ENCODE measurements at places on chromosomes 7 and 10. TPM values are rescaled to one million over a fixed set of nuclear protein-coding genes. Genes with fewer than 3 reads are reported as not detected.
A peak's percentile ranks its signal among the peaks of the same experiment; 100 is the strongest.

Gene STAG3
- 1.3 TPM for total RNA-seq

Gene TMEM130
- total RNA-seq, result not detected

Gene HOXA10
- total RNA-seq, result 16.2 TPM

Gene TMEM273
- 2.1 TPM for total RNA-seq

Gene ANKRD22
- total RNA-seq, result not detected

Gene ZNF117
- 9.8 TPM for total RNA-seq

Gene CPN1
- not detected for total RNA-seq

Gene NACAD
- 4.8 TPM for total RNA-seq

GRCh38 chr10:111739125-111739873, 444.3 kb downstream of the GPAM start:
- no peak for DNase-seq

GRCh38 chr7:139946533-139946932, 116.2 kb downstream of the PARP12 start:
- DNase-seq, result no peak

DNA sequence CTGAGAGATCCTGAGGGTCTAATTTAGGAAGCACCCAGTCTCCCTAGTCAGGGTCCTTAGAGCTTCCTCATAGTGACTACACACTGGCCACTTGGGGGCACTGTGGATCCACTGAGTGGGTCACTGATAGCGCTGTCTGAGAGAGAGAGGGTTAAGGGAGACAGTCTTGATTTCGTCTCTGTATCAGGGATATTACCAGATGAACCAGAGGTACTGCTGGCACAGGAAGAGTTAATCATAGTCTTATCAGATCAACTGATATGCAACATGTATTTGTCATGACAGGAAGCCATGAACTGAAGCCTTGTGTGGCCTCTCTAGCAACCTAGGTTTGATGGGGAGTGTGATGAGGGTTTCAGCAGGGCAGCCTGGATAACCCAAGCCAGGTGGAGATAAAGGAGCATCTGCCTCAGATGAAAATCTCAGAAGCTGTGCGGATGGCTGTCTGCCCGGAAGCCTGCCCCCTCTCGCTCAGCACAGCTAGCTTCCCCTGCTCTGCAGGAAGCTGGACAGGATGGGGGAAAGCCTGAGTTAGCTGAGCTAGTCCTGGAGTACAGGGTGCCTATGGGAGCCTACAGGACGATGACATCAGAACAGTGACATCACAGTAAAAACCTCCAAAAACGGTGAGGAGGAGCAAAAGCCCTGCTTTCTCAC, 214.0 kb upstream of the PRSS1 start:
- peak; percentile 65 for DNase-seq

DNA sequence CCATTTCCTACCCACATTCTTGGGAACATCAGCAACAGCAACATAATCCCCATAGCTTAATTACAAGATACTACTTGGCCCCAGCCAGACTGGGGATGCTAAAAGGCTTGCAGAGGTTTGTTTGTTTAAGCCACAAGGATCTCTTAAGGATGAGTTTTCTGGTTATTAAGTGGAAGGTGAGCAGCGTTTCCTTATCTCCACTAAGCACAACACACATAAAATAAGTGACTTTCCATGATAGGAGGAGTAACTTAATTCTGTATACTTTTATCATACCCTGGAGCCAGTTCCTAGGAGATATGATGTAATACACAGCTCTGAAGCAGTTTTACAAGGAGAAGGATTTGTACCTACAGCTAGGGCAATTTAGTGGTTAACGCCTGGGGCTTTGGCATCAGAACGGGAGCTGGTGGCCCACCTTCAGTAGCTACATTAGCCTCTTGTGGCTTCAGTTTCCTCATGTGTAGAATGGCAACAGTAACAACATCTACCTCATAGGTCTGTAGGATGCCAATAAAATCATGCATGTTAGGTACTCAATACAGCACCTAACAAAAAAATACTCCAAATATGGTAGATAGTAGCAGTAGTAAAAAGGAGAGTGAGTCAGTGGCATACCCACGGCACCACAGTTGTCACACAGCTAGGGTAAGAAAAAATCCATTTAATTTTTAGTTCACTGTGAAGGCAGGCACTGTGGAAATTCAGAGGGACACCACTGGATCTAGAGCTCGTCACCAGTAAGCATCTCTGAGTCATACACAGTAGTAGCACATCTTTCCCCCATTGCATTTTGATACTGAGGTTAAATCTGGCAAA, 55.2 kb downstream of the DOCK4 start:
- DNase-seq, result peak; percentile 21

DNA sequence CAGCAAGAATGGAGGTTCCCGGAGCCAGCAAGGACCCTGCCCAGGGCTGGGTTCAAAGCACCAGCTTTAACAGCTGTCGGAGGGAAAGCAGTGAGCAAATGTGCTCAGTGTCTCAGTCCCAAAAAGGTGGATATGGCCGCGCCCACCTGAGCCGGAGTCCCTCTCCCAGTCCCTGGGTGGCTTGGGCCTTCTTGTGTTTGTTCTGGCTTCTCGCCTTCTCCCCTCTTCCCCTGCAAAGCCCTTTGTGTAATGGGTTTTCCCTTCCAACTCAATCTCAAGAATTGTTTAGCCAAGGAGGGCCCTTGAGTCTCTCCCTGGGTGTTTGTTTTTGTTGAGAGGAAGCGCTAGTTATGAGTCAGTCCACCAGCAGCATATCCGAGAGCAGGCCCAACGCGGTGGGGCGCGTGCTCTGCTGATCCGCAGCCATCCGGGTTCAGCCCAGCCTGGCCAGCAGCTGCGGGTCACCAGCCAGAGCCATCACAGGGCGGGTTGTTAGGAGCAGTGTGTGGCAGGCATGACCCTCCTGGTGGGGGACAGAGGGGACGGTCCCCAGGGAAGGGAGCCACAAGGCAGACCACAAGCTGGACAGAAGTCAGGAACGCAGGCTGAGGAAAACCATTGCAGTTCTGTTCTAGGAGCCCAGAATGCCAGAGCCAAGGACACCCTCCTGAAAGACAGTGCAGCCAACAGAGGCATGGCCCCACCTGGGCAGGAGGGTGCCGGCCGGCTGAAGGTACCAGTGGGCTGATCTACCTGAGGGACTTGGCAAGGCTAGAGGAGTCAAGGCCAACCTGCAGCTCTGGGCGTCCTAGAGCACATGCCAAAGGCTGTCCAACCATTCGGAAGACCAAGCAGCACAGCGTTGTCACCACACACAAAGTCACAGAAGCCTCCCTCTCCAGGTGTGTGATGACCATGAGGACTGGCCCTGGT, 21.3 kb downstream of the CALML3 start:
- DNase-seq, result peak; percentile 42

- DNase-seq, result peak; percentile 20
These were observed 9.3 kb upstream of the HUS1 start for GRCh38 chr7:47988496-47989386.

GRCh38 chr10:91797048-91797690, 1.1 kb upstream of the TNKS2 start:
- DNase-seq, result no peak

DNA sequence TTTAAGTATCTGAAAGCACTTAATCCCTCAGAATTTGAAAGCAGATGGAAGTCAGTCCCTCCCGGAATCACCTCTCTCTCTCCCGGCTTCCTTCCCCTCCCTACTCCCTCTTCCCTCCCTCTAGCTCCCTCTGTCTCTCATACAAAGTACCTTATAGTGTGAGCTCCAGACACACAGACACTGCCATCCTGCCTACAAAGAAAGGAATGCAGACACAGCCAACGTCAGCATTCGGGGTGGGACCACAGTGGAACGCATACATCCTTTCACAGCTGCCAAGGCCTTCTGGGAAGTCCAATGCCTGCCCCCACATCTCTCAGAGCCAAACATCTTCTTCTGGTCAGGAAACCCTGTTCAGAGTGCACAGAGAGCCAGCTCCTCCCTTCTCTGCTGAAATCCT, 9.3 kb downstream of the NOD1 start:
- DNase-seq, result peak; percentile 58

- DNase-seq, result no peak
These were observed 739.6 kb downstream of the CCSER2 start for GRCh38 chr10:85067955-85068354.

DNA sequence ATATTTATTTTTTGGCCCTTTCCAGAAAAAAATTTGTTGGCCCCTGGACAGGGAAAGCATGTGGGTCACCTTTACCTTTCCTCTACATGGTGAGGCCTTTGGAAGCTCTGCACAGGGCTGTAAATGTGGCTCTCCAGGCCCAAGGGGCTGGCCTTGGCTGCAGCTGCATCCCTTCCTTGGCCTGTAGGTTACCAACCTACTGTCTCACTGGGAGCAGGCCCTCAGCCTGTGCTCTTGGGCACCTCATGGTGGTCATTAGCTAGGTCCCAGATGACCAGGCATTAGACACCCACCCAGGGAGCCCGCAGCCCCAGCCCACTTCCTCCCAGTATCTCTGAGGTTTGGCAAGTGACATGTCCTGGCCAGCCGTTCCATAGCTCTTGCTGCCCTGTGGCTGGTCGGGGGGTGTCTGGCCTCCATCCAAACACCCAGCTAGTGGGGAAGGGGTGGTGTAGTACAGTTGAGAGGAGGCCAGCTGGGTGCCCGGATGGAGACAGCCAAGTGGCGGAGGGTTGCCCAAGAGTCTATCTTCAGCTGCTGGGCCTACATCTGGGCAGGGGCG, 7.1 kb upstream of the CPA5 start:
- no peak for DNase-seq

DNA sequence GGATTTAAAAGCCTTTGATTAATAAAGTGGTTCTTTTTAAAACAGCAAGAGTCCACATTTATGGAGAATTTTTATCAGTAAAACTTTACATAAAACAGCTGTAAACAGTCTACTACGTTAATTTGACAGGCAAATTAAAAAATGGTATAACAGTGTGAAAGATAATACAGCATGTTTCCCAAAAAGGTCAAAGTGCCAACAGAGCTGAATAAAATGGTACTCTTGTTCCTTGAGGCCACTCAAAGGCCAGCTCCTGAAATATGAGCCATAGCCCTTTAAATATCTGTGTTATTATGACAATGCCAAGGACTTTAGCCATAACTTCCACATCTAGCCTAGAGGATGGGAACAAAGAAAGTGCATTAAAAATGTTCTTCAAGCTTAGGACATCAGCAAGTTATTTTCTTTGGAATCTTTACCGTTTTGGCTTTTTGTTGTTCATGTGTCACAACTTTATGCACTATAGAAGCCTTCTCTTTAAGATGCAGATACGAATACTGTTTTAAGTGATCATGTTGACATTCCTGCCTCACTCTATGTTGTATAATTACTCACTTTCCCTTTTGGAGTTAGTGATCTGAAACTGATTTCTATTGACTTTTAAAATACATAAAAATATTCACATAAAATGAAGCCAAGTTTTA, 165.6 kb downstream of the RNLS start:
- DNase-seq, result no peak
